Cortex of kidney (tissue), 1 donor: ENCODE measurements at places on chromosomes 16 and 17.

- DNase-seq = no peak
These were observed 418.0 kb upstream of the PSMD7 start for GRCh38 chr16:73878611-73879010.

DNA sequence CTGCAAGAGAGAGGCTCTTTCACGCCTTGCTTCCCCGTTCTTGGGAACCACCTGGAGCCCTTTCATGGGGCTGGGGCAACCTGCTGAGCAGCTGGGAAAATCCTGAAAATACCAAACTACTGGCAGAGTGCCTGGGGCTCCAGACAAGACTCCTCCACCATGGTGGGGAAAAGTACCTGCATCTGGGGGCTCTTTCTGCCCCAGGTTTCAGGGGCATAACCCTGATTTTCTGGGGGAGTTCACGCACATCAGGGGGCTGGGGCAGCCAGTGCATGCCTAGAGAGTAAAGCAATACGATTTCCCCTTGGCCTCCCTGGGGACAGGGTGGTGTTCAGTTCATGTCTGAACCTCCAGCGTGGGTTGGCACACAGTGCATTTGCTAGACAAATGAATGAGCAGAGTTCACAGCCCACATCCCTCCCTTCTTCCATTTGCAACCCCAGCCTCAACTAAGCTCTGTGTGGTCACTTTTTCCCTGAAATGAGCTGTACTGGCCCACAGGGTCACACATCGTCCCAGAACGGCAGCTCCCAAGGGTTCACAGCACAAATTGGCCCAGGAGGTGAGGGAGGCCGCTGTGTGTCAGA lies 5.2 kb upstream of the CDC42EP4 start:
- no peak for DNase-seq

DNA sequence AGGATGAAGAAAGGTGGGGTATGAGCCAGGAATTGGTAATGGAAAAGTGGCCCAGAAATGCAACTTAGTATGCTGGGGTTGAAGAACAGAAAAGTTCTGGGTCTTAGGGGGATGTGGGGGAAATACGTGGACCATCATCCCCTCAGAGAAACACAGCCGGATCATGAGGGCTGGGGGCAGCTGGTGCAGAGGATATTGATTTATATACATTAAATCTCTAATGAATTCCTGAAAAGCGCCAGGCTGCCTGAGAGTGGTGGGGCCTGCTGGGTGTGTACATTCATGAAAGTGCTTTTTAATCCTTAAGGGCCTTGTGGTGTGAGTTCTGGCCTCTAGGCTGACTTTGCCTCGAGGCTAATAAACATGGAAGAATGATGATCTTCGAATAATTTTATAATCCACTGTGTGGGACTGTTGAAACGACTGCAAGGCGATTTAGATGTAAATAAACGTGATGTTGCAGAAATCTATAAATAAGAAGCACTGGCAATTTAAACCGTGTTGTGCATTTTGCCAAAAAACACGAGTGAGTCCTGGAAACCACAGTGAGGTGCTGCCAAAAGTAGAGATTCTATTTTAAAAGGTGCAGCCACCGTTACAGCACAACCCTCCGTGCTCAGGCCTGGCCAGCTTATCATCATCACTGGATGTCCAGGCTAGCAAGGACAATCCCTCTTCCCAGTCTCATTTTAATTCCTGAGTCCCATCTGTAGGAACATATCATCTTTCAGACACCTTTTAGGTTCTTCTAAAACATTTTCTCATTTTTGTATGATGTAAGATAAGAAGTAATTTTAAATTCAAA lies 32.1 kb downstream of the PRKAR1A start:
- no peak for DNase-seq

GRCh38 chr17:75488693-75489510 lies 26.4 kb downstream of the CASKIN2 start:
- DNase-seq = no peak

GRCh38 chr16:78142788-78143187 lies 43.3 kb downstream of the WWOX start:
- DNase-seq = no peak

GRCh38 chr17:65531256-65532100 lies 30.0 kb downstream of the AXIN2 start:
- DNase-seq = no peak

DNA sequence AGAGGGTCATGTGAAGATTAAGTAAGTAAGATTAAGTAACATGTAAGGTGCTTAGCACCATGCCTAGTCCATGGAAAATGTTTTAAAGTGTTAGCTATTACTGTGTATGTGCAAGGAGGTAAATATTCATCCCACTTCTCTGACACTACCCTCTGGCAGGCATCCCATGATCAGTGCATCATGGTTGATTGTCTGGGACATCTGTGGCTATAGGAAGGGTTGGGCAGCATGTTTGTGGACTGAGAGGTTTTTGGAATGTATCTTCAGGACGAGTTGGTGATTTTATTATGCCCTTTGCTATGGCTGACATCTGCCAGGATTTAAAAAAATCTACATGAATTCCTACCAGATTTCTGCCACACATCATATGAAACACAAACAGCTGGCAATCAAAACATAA lies 6.5 kb upstream of the TAOK1 start:
- no peak for DNase-seq

- no peak for DNase-seq
These were observed at the start of gene ANTKMT for GRCh38 chr16:720990-721764. Gene ANTKMT, plus strand, starts transcription at chr16:721146. Its CDS starts 129 bp downstream, at chr16:721275.

DNA sequence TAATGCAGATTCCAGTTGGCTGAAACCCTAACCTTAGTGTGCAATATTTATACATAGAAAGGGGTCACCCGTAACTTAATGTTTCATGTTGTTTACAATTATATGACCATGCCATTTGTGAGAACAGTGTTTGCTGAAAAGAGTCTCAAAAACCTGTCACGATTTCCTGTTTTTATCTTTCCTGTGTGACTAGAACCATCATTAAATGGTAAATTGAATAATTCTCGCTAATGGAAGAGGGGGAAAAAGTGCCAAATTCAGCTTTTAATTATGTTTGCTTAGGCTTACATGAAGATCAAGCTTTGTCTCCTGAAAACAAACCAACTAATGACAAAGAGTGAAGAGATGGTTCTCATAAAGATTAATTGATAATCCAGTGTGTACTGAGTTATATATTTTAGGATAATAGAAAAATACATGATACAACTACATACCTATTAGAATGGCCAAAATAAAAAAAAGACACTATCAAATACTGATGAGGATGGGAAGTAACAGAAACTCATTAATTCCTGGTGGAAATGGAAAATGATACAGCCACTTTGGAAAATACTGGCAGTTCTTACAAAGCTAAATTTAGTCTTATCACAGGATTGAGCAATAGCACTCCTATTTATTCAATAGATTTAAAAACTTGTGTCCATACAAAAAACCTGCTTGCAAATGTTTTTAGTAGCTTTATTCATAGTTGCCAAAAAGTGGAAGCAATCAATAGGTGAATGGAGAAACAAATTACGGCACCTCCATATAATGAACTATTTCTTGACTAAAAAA lies 141.7 kb downstream of the CDK5R1 start:
- no peak for DNase-seq

- no peak for DNase-seq
These were observed 11.0 kb downstream of the GPRC5C start for GRCh38 chr17:74442670-74443515.

GRCh38 chr16:27337024-27337423 lies 23.2 kb downstream of the IL4R start:
- DNase-seq = no peak

DNA sequence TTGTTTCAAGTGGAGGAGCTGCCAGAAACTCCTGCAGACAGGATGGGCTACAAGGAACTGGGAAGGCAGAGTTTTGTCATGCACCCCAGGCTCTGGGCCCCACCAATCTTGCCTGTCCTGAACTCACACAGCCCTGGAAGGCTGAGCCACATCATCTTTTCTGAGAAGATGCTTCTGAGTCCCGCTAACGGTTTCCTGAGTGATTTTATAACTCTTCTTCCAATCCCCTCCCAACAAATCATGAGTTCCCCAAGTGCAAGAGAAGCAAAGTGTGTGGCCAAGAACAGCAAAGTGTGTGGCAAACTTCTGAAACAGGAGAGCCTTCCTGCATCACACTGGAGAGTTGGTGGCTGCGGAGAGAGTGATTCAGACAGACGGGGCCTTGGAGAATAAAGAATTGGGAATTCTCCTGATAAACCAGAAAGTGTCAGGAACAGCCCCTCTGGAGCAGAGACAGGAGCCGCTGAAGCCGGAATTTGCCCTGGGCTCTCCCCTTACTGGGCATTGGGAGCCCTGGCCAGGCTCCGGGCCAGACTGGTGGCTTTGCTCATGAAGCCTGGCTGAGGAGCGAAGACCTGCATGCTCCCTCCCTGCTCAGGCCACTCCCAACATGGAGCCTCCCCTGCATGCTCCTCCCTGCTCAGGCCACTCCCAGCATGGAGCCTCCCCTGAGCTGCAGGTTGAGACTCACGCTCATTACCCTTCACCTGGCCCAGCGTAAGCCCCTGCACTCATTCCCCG lies 47.2 kb downstream of the PITPNM3 start:
- no peak for DNase-seq

DNA sequence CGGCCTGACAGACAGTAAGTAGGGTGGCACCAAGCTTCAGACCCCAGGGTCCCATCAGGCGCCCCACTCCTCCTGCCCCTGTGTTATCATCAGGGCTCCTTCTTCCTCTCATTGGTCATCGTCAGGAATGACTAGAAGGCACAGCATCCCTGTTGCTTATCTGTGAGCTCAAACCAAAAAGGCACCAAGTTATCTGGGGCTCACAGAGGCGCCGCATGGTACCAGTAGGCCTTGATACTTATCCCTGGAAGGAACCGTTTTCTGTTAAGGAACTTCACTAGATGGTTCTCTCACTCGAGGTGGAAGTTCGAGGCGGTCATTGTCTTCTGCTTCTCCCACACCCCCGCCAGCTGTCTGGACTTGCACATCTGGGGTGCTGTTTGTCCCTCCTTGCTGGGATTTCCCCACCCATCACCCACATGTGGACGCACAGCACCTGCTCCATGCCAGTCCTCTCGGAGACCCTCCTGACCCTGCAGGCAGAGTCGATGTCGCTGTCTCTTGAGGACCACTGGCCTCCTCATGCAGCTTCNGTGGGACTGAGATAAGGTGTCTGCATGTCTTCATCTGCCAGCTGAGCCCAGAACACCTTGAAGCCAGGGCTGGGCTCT lies 52.1 kb downstream of the METRNL start:
- no peak for DNase-seq

- DNase-seq = no peak
These were observed 492.2 kb downstream of the WWOX start for GRCh38 chr16:78591682-78592103.
